Head of caudate nucleus (tissue), 42 donors: ENCODE measurements at places on chromosomes 3 and 15.
A peak's percentile ranks its signal among the peaks of the same experiment; 100 is the strongest.

DNA sequence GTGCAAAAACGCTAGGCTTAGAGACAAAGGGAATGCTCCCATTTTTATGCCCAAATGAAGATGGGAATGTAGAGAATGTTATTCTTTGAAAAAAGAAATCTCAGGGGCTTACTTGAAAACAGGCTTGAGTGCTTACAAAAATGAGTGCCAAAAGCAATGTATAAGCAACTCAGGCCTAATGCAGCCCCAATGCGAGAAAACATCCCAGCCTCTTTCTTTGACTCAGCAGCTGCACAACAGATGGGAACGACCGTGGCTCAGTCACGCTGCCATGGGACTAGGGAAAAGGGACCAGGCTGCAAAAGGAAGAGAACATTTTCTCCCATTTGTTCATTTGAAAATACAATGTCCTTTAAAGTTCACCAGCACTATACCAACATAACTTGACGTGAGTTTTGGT lies 246.4 kb upstream of the LRIG1 start:
- no peak for DNase-seq

GRCh38 chr3:129366312-129366831 lies 62.1 kb downstream of the EFCAB12 start:
- no peak for DNase-seq

DNA sequence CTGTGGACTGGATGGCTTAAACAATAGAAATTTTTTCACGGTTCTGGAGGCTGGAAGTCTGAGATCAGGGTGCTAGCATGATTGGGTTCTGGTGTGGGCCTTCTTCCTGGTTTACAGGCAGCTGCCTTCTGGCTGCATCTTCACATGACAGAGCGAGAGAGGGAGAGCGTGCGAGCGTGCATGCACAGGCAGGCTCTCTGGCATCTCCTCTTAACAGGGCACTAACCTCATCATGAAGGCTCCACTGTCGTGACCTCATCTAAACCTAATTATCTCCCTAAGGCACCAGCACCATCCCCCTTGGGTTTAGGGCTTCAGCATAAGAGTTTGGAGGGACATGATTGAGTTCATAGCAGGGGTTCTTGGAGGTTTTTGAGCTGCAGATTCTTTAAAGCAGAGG lies 292.0 kb upstream of the C2CD4B start:
- no peak for DNase-seq

DNA sequence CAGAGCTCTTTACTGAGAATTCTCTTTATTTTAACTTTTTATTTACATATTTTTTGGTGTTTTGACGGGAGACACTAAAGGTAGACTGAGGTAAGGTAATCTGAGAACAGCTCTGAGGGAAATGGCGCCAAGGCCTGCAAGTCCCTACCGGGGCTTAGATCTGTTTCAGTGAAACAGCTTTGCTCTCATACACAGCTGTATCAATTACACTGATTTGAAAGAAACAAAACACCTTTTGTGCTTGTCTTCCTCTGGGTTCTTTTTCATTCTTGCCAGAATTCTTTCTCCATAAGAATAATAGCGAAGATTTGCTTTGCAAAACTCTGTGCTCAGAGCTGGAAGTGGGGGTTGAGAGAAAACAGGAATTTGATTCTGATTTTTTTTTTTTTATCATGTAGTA lies 79.5 kb upstream of the PEX5L start:
- no peak for DNase-seq

GRCh38 chr3:121748680-121749275 lies 763 bp downstream of the GOLGB1 start:
- DNase-seq, result peak; percentile 65

DNA sequence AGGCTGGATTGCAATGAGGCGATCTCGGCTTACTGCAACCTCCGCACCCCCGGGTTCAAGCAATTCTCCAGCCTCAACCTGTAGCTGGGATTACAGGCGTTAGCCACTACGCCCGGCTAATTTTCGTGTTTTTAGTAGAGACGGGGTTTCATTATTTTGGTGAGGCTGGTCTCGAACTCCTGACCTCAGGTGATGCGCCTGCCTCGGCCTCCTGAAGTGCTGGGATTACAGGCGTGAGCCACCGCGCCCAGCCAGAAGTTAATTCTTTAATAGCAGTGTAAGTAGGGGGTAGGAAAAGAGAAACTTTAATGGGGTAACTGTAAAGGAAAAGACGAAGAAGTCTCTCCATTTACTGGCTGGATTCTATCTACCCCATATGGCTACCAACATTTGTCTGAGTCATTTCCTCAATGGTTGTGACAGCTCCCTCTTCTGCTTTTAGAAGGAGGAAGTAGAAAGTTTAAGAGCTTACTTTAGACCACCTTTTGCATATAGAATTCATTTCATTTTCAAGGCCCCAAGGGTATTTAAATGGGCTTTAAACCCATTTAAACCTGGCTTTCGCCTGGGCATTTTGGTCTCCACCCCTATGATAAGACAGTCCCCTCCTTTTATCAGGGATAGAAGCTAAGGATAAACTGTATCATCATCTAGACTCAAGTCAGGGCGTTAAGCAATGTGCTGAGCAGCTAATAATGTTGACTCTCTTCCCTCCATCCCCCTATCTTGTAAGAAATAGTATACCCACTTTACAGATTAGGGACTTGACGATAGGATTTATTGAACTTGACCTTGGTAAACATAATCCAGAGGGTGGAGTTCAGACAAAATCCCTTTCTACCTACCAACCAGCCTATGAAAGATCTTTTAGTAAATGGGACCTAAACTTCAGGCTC lies 1.1 kb upstream of the CDV3 start:
- no peak for DNase-seq

GRCh38 chr3:126180477-126181397 lies at the start of gene ALDH1L1:
TSS of gene ALDH1L1 (minus strand) at chr3:126180586. CDS start at chr3:126160979, 19,607 bp downstream.
- DNase-seq, result peak; percentile 59

DNA sequence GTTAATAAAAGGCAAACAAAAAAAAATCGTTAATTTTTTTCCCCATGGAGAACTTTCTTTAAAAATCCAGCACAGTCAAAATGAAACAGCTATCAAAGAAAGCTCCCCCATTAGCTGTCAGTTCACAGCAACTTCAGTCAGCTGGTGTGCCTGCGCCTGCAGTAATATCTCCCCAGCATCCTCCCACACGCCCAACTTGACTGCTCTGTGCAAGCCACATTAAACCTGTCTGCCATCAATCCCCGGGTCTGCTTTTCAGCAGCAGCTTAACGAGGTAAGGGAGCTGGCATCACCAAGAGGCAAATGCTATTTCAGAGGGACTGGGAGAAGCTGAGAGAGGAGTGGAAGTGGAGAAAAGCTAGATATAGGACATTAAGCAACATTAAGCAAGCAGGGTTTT lies 337.5 kb downstream of the GAP43 start:
- peak; percentile 83 for DNase-seq

DNA sequence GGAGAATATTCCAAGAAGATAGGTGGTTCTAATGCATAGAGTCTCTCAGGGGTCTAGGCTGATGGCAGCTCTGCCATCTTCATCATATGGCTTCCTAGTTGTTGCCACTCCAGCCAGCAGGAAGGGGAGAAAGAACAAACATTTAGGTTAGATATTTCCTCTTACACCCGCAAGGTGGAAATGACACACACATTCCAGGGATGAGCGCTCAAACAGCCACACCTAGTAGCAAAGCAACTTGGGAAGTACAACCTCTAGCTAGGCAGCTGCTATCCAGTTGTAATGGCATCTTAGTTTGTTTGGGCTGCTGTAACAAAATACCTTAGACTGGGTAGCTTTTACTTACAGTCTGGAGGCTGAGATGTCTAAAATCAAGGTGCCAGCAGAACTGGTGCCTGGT lies 51.9 kb upstream of the ADAMTSL3 start:
- DNase-seq, result no peak
